ENCODE measurements at places on chromosomes 4 and X. TPM values are rescaled to one million over a fixed set of nuclear protein-coding genes. Genes with fewer than 3 reads are reported as not detected.

The DYNLT3 gene
- 42.8 TPM for total RNA-seq

The PHOX2B gene
- total RNA-seq: not detected

DNA sequence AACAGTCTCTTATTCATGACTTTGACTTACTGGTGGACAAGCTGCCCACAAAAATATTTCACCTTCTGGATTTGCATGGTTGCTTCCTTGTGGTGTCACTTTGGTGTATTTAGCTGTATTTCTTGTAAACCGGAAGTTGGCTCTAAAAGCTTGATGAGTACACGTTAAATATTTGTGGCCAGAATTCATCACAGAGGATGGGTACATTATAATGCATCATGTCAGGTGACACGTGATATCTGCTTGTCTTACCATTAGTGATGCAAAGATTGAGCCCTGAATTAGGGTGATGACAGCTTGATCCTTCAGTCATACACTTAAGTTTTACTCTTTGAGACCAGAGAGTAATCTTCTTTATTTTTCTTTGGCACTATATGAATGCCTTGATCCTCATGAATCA is 188.3 kb upstream of the RPS6KA3 start:
- no peak overlapping the region for H3K4me3 ChIP-seq
- H3K36me3 ChIP-seq: no peaks in the 10 kb centered on the region
- no peaks in the 10 kb centered on the region for H3K27me3 ChIP-seq
- no peaks in the 10 kb centered on the region for H3K4me1 ChIP-seq
- no peak for DNase-seq

The GEMIN8 gene
- total RNA-seq: 12.5 TPM

The CNGA1 gene
- total RNA-seq: 6.0 TPM

GRCh38 chrX:123753656-123754350 is 21.0 kb upstream of the THOC2 start:
- no peak overlapping the region for H3K4me3 ChIP-seq
- H3K27me3 ChIP-seq: no peaks in the 10 kb centered on the region
- no peaks in the 10 kb centered on the region for H3K4me1 ChIP-seq

The VSIG1 gene
- total RNA-seq: 22.5 TPM
